Inflammatory macrophage treated with lipopolysaccharide for 1 hour (primary cell): ENCODE measurements at places on chromosomes 6 and 20.
A peak's percentile ranks its signal among the peaks of the same experiment; 100 is the strongest.

- peak; percentile 85 for DNase-seq
Observed at GRCh38 chr6:75210885-75211739, 5.3 kb upstream of the COL12A1 start.

DNA sequence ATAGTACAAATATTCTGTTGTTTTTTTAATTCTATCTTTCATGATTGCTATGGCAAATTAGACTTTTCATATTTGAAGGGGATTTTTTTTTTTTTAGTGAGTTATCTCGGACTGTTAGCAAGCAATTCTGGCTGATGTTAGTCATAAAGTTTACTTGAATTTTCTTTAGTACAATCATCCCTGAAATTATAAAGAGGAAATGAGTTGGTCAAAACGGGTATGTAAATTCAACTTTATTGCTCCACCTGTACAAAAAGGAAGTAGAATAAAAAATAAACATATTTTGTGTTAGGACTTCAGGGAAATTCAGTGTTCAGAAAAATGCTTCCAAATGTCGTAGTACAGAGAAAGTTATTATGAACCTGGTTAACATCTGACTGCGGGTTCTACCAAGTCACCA lies 40.3 kb downstream of the PPP1R14C start:
- DNase-seq = no peak

- DNase-seq = no peak
Observed at GRCh38 chr6:81763968-81764367, 11.5 kb upstream of the TENT5A start.

DNA sequence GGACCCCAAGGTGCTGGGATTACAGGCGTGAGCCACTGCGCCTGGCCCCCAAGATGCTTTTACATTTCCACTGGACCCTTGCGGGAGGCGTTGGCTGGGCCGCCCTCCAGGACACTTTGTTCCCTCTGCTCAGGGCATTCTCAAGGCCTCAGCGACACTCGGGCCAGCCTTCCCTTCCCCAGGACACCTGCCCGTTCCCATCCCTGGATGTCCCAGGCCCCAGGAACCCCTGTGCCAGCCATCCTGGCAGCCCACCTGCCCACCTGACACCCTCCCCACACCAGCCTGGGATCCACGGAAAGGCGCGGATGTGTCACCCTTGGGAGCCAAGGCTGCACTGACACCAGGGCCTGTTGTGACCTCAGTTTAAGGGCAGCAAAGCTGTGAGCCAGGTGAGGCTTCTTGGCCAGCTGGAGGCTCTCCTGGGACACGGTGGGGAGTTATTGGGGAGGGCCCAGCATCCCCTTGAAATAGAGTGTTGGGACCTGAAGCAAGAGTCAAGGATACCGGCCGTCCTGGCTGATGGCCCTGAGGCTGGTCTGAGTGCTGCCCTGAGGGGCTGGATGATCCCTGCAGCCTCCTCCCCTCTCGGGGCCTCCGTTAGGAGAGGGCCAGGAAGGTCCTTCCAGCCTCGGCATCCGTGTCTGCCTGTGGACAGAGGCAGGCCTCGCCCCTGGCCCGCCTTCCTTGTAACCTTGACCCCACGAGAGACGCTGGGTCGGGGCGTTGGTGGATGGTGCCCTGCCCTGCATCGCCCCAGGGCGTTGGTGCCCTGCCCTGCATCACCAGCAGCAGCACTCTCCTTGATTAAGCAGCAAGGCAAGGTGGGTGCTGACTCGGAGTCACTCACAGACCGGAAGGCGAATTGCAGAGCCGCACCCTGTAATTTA lies 84.2 kb upstream of the BHLHE23 start:
- DNase-seq = no peak

- DNase-seq = peak; percentile 21
Observed at GRCh38 chr20:45911486-45912343, at the start of gene PLTP. PLTP (minus strand) TSS chr20:45912155; CDS start chr20:45911452, 703 bp downstream.

DNA sequence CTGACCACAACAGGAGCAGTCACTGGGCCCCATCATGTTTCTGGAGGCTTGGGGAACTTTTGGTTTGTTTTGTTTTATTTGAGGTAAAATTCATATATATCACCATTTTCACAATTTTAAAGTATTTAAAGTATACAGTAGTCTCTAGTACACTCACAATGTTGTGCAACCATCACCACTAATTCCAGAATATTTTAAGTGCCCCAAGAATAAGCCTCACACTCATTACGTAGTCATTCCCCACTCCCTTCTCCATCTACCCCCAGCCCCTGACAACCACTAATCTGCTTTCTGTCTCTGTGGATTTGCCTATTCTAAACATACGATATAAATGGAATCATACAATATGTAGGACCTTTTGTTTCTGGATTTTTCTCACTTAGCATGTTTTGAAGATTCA lies 29.0 kb downstream of the RTN4IP1 start:
- DNase-seq = no peak

GRCh38 chr6:91626911-91627310 lies 1040.0 kb upstream of the MAP3K7 start:
- DNase-seq = no peak

- no peak for DNase-seq
Observed at GRCh38 chr6:24107294-24107693, 18.7 kb upstream of the NRSN1 start.

- DNase-seq = no peak
Observed at GRCh38 chr6:3844097-3844463, 5.1 kb upstream of the FAM50B start.

GRCh38 chr20:46814366-46815232 lies 80.0 kb upstream of the EYA2 start:
- DNase-seq = no peak

GRCh38 chr20:34951652-34952051 lies 4.0 kb downstream of the GSS start:
- no peak for DNase-seq

- no peak for DNase-seq
Observed at GRCh38 chr20:61801857-61802442, 263.7 kb downstream of the TAF4 start.

- DNase-seq = no peak
Observed at GRCh38 chr6:4366635-4367395, 231.4 kb upstream of the ECI2 start.

DNA sequence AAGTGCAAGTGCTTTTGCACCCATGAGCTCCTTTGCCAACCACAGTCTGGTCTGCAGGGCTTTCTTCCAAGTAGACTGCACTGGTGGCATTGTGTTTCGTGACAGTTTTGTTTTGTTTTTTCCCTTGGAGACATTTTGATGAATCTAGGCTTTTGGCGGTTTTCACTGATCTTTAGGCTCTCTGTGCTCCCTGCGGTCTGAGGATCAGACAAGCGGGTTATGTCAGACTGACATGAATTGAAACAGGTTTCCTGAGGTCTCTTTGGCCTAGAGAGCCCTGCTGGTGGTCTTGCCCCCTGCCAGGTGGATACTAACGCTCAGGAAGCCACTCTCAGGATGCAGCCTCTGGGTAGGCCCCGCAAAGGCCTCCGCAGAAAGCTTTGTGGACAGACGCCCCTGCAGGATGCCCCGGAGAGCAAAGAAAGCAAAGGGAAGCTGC lies 555.4 kb upstream of the AGPAT4 start:
- DNase-seq = no peak

DNA sequence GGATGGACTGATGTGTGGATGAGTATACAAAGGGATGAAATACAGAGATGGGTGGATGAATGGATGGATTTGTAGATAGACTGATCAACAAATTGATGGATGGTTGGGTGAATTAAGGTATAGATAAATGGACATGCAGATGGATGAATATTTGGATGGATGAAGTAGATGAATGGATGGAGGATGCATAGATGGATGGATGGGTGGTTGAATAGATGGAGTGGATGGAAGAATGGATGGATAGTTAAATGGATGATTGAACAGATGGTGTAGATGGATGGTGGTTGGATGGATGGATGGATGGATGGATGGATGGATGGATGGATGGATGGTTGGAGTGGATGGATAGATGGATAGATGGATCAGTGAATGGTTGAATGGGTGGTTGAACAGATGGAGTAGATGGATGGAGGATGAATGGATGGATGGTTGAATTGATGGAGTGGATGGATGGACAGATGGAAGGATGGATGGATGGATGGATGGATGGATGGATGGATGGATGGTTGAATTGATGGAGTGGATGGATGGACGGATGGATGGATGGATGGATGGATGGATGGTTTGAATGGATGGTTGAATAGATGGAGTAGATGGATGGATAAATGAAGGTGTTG lies 15.0 kb downstream of the SLC2A10 start:
- no peak for DNase-seq

- DNase-seq = no peak
Observed at GRCh38 chr6:141202626-141203025, 930.1 kb upstream of the GJE1 start.

DNA sequence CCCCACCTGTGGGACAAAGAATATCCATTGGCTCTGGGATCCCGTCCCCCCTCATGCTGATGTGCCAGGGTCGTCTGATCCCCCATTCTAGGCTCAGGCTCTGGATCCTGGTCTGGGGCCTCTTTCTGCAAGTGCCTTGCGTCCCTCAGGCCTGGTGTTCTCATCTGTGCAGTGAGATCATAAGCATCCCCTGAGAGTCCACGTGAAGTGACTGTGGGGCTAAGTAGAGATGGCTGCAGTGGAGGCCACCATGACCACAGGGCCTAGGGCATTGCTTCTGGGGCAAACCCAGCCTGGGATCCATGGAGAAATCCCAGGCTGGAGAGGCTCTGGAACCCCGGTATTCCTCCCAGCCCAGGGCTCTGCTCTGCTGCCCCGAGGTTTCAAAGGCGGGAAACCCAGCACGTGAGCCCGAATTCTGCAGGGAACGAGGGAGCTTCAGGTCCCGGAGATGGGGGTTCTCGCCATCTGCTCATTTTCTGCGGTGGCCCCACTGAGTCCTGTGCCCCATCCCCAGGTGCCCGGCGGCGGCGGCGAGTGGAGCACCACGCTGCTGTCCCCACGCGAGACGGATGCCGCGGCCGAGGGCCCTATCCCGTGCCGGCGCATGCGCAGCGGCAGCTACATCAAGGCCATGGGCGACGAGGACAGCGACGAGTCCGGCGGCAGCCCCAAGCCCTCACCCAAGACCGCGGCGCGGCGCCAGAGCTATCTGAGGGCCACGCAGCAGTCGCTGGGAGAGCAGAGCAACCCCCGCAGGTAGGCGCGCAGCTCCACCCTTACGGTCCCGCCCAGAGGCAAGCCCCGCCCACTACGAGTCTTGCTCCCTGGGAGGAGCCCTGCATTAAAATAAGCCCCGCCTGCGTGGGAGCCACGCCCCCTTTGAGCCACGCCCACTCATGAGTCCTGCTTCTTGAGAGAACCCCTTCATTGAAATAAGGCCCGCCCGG lies 105.5 kb upstream of the MYL9 start:
- DNase-seq = peak; percentile 69

GRCh38 chr20:58003525-58003924 lies 224.9 kb downstream of the ANKRD60 start:
- DNase-seq = no peak

DNA sequence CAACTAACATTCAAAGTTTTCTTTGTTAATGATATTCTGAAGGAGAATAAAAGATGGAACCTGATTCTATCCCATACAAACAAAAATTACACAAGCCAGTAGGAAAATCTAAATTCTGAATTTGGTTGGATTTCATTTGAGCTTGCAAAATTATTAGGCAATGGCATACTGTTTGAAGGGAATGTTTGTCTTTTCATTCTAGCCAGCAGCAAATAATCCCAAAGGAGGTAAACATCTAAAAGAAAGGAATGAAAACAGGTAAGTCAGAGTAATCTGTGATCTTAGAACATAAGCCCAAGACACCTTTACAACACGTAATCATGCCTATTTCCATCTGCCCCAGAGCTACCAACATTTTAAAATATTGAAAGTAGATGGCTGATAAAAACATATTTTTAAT lies 482.1 kb upstream of the CITED2 start:
- no peak for DNase-seq

DNA sequence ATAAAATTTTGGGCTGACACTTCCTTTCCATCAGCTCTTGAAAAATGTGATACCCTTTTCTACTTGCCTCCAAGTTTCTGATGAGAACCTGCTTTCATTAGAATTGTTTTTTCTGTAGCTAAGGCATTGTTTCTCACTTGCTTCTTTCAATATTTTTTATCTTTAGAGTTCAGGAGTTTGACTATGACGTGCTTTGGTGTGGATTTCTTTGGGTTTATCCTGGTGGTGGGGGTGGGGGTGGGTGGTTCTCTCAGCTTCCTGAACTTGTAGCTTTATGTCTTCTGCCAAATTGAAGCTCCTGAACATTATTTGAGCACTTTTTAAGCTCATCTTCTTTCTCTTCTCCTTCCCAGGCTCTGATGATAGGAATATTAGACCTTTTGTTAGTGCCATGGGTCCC lies 11.4 kb downstream of the ZNF831 start:
- no peak for DNase-seq

GRCh38 chr6:107991772-107992550 lies 34.0 kb upstream of the SEC63 start:
- no peak for DNase-seq
